ENCODE measurements at places on chromosomes 2 and 18.

DNA sequence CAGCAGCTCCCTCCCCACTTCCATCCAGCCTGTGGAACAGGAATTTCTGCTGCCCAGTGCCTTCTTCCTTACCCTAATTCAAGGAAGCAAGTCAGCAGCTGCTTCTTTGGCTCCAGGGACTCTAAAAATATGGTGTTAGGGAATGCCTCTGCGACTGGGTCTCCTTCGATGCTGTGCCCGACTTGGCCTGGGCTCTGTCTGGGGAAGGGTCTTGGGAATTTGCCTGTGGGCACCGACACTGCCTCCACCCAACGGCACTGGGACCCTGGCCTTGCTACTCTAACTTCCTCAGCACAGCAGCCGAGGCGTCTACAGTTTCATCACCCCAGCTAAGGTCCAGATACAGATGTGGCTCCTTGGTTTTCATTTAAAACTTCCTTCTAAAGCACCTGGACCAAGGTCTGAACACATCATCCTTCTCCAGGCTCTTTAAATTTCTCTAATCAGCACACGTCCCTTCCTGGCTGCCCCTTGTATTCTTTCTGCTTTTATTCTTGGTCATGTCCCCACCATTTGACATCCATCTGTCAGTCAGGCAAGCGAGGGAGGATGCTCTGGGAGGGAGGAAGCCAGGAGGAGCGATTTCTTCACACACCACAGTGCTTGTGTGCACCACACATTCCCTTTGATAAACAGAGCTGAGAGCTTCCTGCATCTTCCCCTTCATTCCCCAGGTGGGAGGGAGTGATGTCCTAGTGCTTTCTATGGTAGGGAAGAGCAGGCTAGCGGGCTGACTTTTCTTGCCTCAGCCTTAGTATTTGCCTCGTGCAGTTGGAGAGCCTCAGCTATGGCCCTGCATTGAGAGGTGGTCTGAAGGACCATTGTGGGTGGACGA, 6.8 kb downstream of the LBH start:
- DNase-seq = no peak

DNA sequence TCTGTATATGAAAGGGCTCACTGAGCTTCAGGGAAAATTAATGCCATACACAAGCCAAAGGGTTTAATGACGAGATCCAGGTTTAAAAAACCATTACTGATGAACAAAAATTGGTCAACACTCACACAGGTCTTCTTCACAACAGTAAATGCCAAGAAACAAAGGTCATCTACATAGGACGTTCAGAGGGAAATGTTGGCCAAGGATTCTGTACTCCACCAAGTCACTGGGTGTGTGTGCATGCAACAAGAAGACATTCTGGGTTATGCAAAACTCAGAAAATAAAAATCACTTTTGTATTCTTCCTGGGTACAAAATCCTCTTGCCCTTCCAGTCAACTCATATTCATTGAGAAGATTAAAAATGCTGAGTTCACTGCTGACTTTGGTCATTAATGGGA, 78.3 kb downstream of the ACTR2 start:
- no peak for DNase-seq

- no peak for DNase-seq
Observed at GRCh38 chr2:85785027-85785822, 31.4 kb downstream of the ATOH8 start.

GRCh38 chr2:85222792-85223191, 89.6 kb downstream of the TCF7L1 start:
- no peak for DNase-seq

DNA sequence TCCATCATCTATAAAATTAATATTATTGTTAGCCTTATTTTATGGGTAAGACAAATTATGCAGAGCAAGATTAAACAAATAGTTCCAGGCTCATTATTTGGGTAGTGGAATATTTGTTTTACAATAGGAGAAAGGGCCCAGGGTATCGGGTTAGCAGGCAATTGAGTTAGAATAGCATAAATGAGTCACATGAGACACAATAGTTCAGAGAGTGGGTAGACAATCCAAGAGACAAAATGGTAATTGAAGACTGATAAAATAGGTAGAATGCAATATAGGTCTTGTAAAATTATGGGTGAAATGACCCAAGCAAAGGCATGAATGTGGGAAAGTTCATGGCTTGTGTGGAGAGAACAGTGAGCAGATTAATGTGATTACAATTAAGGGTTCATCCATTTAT, 790.9 kb upstream of the GCFC2 start:
- DNase-seq = no peak

DNA sequence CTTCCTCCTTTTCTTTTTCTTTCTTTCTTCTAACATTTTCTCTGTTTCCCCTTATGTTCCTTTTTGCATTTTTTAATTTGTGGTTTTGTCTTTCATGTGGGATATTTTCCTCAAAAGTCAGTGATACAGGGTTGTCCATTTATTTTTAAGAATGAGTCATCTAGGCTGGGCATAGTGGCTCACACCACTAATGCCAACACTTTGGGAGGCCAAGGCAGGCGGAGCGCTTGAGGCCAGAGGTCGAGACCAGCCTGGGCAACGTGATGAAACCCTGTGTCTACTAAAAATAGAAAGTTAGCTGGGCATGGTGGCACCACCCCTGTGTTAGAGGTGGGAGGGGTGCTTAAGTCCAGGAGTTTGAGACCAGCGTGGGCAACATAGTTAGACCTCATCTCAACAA, 35.8 kb downstream of the KATNAL2 start:
- DNase-seq = no peak

- no peak for DNase-seq
Observed at GRCh38 chr2:233354971-233355574, 779 bp downstream of the DGKD start.

DNA sequence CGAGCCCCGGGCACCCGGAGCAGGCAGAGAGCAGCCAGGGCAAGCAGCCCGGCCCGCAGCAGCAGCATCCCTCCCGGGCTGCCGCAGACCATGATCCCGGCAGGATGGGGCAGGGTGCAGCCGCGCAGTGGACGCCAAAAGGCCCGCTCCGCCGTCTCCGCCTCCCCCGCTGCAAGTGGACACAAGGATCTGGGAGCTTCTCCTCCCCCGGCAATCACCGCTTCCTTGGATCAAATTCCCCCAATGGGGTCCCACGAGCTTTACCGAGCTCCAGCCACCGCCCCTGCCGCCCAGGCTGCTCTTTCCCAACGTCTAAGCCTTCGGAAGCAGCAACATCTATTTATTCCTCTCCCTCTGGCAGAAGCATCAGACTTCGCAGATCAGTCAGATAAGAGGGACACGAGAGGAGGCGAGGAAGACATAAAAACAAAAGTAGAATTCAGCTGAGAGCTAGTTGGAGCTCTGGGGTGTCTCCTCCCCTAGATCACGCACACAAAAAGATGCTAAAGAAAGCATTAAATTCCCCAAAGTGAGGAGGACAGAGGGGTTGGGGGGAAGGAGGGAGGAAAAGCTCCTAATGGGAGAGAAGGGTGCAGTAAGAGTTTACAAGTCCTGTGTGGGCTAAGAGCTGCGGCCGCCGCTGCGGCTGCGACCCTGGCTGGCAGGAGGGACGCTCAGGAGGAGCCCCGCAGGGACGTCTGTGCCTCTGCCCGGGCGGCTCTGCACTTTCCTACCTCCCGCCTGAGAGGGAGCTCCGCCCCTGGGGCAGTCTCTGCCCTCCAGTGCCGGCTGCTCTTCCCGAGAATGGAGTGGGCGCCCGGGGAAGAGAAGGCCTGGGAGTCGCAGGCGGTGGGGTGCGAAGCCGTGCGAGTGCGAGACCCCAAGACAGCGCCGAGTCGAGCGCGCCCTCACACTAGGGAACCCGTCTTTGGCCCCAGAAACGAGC, at the start of gene FRZB:
TSS of gene FRZB (minus strand) at position 177 of the 946 bp plus-strand sequence. CDS start at position 92, 85 bp downstream.
- no peak for DNase-seq

DNA sequence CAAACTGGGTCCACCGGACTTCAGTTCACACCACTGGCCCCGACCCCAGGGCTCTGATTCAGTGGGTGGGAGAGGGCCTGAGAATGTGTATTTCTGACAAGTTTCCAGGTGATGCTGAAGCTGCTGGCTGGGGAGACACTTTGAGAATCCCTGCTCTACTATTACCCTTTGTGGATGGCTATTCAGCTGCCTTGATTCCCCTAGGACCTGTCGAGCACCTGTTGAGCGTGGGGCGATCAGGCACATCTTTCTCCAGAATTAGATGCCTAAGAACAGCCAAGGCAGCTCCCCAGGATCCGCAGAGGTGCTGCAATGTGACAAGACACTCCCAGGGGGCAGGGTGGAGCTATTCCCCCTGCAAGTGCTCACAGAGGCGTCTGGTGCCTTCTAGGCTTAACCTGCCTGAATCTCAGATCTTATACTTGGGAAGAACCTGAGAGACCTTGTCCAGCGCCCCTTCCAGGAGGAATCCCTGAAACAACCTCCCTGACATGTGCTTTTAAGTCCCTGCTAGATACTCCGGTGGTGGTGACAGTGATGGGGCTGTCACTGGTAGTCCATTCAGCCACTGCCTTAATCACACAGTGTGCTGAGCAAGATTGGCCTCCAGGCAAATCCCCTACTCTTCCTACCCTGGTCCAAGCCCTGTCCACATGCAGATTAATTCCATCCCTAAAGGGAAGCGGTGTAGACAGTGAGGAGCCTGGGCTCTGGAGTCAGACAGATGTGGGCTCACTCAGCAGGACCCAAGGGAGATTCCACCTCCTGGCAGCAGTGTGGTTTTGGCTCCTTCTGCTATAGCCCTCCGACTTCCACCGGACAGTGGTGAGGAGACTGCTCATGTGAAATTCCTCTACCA, 43.4 kb upstream of the OTOF start:
- no peak for DNase-seq

- no peak for DNase-seq
Observed at GRCh38 chr2:176395273-176395854, 126.1 kb downstream of the MTX2 start.

GRCh38 chr2:46849721-46850556, 65.7 kb downstream of the MCFD2 start:
- no peak for DNase-seq

- no peak for DNase-seq
Observed at GRCh38 chr2:136284226-136285119, 166.5 kb upstream of the CXCR4 start.
